ENCODE measurements at places on chromosomes 7 and 10.

- no peak for DNase-seq
Observed at GRCh38 chr10:131886237-131886636, 14.6 kb upstream of the PPP2R2D start.

- DNase-seq, result no peak
Observed at GRCh38 chr10:69254877-69255276, 23.4 kb upstream of the HK1 start.

- DNase-seq, result no peak
Observed at GRCh38 chr7:135793841-135794240, 45.2 kb upstream of the FAM180A start.

- DNase-seq, result no peak
Observed at GRCh38 chr10:17479822-17480221, 25.4 kb upstream of the ST8SIA6 start.

Measured in AG08395 (cell line).